Right forelimb (tissue), 1 donor: ENCODE measurements at places on chromosomes 5 and 9.

- DNase-seq: no peak
Observed at GRCh38 chr9:11701706-11702105, 991.5 kb upstream of the TYRP1 start.

GRCh38 chr5:78508186-78508765 lies 140.3 kb downstream of the LHFPL2 start:
- DNase-seq: no peak

GRCh38 chr9:129209109-129209508 lies 31.0 kb upstream of the IER5L start:
- DNase-seq: no peak

- DNase-seq: no peak
Observed at GRCh38 chr9:3541206-3541605, 15.4 kb upstream of the RFX3 start.

GRCh38 chr9:110047955-110048402 lies 160.0 kb downstream of the C9orf152 start:
- peak; percentile 52 for DNase-seq

DNA sequence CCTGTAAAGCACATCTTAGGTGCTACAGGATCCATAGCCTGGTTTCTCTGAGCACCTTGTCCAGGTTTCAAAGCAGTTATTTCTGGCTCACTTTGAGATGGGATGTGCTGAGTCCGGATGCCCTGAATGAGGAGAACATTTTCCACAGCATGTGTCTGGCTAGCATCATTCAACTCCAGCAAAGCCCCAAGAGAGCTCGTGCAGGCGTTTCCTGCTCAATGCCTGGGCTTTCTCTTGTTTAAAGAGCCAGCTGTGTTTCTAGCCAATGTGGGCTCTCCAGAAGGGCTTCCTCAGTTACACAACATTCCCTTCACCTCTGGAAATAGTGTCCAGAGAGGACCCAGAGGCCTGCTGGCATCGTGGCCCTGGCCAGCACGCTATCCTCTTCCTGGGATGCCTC lies 411.7 kb downstream of the DMAC1 start:
- DNase-seq: no peak

GRCh38 chr5:15664961-15665360 lies 165.0 kb downstream of the FBXL7 start:
- no peak for DNase-seq

DNA sequence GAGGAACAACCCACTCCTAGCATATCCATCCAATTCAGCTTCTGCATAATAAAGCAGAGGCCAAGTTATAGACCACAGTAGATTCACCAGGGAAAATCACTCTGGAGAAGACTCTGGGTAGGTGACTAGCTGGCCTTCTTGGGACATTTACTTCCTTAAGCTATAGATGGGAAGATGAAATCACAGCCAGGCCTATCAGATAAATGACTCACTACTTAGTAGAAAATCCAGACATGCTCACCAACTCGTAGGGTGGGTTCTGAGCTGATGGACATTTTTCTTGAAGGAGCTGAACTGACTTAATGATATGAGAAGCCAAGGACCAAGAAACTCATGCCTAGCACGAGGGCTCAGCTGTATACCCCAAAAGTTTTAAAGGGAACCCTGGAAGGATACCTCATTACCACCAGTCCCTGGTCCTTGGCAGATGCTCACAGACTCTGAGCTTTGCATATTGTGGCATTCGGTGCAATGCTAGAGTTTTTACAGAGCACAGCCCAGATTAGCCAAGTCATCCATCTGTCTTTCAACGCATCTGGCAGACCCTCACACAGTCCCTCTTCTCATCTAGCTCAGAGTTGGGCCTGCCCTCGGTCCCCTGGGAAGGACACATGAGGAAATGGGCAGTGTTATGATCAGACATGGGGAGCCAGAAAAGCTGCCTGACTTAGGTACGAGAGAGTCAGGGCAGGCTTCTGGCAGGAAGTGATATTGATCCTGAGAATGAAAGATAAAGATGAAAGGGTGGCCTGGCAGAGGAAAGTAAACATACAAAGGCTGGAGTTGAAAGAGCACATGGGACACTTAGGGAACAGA lies 15.0 kb downstream of the ACSL6 start:
- no peak for DNase-seq

- no peak for DNase-seq
Observed at GRCh38 chr5:39022151-39022550, 52.0 kb downstream of the RICTOR start.

DNA sequence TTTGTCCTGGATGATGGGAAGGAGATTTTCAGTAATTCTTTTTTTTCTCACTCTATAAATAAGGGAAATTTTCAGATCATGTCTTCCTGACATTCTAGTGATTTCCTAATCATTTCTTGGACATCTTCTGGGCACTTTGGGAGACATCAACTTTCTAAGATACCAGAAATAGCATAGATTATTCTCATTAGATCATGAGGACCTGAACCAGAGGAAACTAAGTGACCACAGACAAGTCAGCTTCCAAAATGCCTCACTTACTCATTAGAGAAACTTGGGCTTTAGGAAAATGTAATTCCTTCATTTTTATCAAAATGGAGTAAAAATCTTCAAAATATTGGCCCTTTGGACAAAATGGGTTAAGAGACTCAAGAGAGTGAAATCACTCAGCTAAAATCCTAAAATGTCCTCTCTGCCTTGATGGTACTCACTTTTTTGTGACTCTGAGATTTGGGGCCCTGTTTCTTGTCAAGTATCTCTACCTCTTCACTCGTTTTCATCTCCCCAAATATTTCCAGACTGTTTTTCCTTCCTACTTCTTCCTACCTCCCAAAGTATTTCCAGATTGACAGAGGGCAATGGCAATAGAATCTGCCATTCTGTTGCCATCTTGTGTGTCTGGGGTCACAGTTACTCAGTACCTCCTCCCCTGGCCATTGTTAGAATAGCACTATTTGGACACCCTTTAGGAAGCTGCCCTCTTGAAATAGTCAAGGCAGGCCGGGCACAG lies 194.5 kb downstream of the NR3C1 start:
- no peak for DNase-seq

DNA sequence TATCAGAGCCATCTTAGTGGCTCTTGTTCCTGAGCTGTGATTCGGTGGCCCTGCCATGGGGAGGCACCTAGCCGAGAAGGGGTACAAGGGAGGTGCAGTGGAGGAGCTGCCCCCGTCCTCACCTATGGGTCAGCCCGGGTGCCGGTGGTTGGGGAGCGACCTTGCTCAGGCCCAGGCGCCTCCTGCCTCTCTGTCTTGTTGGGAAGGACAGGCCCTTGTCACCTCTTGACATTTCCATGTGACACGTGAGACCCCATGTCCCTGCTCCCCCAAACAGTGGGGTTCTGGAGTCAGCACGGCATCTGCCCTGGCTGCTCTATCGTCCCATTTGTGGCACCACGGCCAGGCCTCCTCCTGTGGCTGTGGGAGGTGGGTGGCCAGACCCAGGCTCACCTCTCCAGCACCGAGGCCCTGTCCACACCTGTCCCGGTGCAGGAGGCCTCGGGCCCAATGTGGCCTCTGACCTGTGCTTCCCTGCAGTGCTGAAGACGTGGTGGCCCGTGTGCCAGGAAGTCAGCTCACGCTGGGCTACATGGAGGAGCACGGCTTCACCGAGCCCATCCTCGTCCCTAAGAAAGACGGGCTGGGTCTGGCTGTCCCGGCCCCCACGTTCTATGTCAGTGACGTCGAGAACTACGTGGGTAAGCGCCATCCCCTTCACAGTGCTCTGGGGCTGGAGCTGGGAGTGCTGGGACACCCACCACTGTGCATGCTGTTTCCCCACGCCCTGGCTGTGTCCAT lies 68.9 kb downstream of the PHF2 start:
- no peak for DNase-seq

DNA sequence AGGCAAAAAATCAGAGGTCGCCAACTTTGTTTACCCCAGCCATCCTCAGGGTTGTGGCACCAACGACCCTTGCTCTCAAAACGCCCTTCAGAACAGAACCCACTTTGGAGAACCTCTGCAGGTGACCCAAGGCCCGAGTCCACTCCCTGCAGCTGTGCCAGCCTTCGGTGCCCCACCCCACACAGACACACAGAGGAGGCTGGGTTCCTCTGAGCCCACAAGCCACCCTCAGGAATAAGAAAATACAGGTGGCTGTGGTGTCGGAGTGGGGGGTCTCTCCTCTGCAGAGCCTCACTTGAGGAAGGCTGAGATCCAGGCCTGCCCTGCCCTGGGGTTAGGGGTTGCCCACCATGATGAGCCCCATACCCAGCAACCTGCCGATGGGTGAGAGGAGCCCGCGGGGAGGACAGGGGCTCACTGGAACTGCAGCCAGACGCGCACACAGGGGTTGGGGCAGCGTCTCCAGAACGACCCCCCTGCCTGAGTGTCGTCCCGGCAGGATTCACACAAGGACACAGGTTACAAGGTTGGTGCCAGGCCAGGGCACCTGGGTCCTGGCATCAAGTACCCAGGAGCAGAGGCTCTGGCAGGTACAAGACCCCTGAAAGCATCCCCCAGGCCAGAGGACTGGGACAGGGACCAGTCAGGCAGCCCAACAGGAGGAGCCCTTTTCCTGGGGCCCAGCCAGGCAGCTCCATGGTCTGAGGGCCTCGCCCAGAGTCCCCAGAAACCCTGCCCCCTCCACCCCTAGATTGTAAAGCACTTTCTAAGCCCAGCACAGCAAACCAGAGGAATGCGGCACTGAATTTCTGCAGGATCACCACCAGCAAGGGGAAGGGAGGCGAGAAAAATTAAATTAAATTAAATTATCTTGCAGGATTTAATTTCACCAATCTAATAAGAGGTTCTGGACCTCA lies 40.0 kb downstream of the NACC2 start:
- DNase-seq: no peak

DNA sequence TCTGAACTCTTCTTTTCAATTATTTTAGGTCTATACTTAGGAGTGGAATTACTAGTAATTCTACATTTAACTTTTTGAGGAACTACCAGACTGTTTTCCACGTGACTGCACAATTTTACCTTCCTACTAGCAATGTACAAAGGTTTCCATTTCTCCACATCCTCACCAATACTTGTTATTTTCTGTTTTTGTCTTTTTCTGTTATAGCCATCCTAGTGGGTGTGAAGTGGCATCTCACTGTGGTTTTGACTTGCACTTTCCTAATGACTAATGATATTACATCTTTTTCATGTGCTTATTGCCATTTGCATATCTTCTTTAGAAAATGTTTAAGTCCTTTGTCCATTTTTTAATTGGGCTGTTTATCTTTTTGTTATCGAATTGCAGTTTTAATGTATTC lies 136.9 kb upstream of the EGFLAM start:
- no peak for DNase-seq

DNA sequence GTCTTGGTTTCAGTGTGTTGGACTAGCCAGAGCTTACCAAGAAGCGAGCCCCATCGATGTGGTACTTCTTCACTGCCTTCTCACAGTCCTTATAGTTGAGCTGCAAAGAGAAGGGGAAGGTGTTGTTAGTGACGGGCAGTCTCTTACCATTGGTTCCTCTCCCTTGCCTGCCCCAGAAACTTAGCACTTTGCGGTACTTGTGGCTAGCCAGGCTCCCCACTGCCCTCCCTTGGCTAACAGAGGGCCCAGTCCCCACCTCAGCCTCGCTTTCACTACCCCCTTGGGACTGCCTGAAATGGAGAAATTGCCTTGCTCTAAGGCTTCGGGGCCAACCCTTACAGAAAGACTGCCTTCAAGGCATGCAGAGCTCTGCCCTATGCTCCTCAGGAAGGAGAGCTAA lies 4.3 kb downstream of the LCP2 start:
- DNase-seq: no peak

DNA sequence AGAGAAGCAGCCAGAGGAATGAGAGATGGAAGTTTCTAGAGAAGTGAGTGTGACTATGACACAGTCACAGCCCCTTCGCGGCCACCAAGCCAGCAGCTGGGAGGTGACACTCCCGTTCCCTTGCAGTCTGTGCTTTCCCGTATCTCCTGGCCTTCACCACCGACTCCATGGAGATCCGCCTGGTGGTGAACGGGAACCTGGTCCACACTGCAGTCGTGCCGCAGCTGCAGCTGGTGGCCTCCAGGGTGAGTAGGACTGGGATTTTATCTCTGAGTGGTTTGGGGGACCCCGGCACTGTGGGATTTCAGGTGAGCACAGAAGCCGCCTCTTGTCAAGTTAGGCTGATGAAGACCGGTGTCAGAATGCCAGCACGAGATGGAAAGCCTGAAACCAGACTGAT lies 12.1 kb upstream of the SLC2A8 start:
- no peak for DNase-seq

DNA sequence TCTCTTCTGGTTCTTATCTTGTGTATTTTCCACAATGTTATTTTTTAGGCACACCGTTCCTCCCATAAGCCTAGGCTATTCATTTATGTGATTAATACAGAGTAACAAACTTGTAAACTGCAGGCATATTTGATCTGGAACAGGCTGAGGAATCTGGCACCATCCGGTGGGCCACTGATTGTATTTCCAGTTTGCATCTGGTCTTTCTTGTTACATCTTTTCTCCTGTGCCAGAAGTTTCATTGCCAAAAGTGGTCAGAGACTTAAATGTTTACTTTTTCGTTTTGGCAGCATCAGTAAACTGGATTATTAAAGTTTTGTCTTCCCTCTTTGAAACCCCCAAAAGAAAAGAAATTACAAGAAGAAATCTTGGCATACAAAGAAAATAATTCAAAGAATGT lies 17.9 kb upstream of the ZCCHC7 start:
- no peak for DNase-seq

GRCh38 chr9:98836206-98836605 lies 28.7 kb downstream of the GALNT12 start:
- no peak for DNase-seq

GRCh38 chr9:136260936-136261472 lies 15.4 kb upstream of the QSOX2 start:
- no peak for DNase-seq

- DNase-seq: no peak
Observed at GRCh38 chr5:114261989-114262388, 99.9 kb upstream of the KCNN2 start.

DNA sequence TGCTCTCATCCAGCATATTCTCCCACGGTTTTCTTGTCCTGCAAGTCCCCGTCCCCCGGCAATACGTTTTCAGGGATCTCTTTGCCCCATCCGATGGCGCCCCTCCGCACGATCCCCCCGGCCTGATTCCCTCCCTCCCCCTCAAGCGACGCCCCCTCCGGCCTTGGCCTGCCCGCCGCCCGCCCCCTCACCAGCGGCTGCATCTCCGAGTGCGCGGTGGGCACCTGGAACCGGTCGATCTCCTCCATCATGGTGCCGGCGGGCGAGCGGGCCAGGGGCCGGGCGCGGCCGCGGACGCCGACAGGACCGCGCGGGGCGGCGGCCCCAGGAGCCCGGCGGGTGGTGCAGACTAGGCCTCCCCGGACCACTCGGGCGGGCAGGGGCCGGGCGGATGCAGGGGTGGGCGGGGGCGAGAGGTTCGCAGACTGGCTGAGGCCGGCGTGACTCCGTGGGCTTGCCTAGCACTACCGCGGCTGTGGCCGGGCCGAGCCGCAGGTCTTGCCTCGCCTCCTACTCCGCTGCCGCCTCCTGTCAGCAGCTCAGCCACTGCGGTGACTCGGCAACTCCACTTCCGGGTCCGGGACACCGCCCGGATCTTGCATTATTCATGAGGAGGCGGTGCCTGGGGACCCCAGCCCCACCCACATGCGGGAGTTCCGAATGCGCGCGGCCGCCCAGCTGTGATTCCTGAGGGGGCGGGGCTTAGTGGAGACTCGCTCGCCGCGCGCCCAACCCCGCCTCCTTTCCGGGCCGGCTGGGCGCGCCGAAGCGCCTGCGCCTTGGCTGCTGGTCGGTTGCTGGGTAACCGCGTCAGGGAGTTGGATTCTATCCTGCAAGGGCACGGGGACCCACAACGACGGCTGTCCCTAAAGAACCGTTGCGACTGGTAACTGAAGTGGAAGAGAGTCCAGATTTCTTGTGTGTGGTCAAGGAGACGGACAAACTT lies at the start of the genes DNAI1 and FAM219A:
Gene DNAI1, plus strand, starts transcription at position 793 of the 946 bp plus-strand sequence. CDS start 201 bp downstream, outside the sequence.
Gene FAM219A, minus strand, starts transcription at position 558 of the 946 bp plus-strand sequence. Its CDS starts 307 bp downstream, at position 251.
- DNase-seq: peak; percentile 99
